Stimulated activated CD8-positive, alpha-beta memory T cell treated with anti-CD3 and anti-CD28 coated beads, Interleukin-2, amount 100 ng/mL, for 1 hour (primary cell): ENCODE measurements at places on chromosomes 2 and 18.

DNA sequence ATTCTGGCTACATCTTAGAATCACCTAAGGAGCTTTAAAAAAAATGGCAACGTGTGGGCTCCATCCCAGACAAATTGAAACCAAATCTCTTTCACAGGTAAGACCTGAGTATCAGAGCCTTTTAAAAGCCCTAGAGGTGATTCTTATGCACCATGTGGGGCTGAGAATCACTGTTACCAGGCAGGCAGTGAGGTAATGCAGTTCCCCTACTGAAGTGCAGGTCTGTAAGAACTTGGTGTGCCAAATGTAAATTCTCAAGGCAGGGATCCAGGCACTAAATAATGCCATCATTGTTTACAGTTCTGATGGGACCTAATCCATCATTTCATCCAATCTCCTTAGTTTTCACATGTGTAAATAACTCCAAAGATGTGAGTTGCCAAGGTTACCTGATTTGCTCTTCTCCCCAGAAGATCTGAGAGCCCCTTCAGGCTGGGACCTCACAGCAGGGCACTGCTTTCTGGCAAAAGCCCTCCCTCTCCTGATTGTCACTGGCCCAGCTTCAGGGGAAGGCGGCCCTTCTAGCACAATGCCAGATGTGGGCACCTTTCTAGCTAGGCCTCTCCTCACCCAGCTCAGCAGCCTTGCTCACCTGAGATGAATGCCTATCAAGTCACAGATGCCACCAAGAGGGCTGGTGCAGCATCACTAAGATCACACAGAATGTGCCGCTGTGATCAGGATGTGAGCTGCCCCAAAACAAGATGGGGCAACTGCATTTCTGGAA, 73.6 kb upstream of the RGPD5 start:
- no peak for DNase-seq

- DNase-seq: no peak
Observed at GRCh38 chr2:118371515-118371914, 283.2 kb downstream of the INSIG2 start.

DNA sequence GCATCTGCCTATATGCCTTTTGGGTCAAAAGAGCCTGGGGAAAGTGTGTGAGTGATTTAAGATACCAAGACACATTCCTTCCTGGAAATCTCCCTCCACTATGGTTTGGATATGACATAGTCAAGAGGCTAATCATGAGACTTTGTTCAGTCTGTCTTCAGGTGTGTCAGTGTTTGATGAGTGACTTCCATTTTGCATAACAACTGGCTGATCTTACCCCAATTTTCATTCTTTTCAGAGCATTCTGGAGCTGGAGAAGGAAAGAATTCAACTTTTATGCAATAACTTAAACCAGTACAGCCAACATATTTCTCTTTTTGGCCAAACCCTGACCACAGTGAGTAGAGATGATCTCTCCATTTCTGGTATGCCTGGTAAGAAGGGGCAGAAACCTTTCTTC, 39.4 kb downstream of the SPC25 start:
- no peak for DNase-seq

- DNase-seq: no peak
Observed at GRCh38 chr18:30862900-30863299, 179.6 kb downstream of the DSC3 start.
